Small intestine (tissue), 16 donors: ENCODE measurements at places on chromosomes 13 and 19. TPM values are rescaled to one million over a fixed set of nuclear protein-coding genes. Genes with fewer than 3 reads are reported as not detected.

GRCh38 chr13:19158526-19159174 is 23.0 kb downstream of the TUBA3C start:
- H3K27ac ChIP-seq, result no peak overlapping the region
- no peak for DNase-seq
- H3K36me3 ChIP-seq, result no peaks in the 10 kb centered on the region
- H3K4me3 ChIP-seq, result no peak overlapping the region
- H3K4me1 ChIP-seq, result no peaks in the 10 kb centered on the region

The CFAP97D2 gene
- polyA plus RNA-seq, result not detected

The ZFR2 gene
- polyA plus RNA-seq, result not detected

The SIGLEC12 gene
- polyA plus RNA-seq, result not detected

The C1QTNF9 gene
- not detected for polyA plus RNA-seq

The EBPL gene
- 12.4 TPM for polyA plus RNA-seq
